ENCODE measurements at places on chromosomes 2 and 18. TPM values are rescaled to one million over a fixed set of nuclear protein-coding genes. Genes with fewer than 3 reads are reported as not detected.

TLX2 gene
- polyA plus RNA-seq: not detected

- H3K4me3 ChIP-seq: no peak overlapping the region
- H3K4me1 ChIP-seq: no peaks in the 10 kb centered on the region
- H3K27me3 ChIP-seq: no peaks in the 10 kb centered on the region
- H3K36me3 ChIP-seq: no peaks in the 10 kb centered on the region
- DNase-seq: no peak
- H3K27ac ChIP-seq: no peak overlapping the region
These were observed 273.3 kb downstream of the NDUFA10 start for GRCh38 chr2:239751679-239752355.

- no peak for DNase-seq
- H3K27me3 ChIP-seq: no peaks in the 10 kb centered on the region
- peaks cover 6% of the 10 kb centered on the region for H3K4me1 ChIP-seq
- H3K36me3 ChIP-seq: no peaks in the 10 kb centered on the region
- H3K4me3 ChIP-seq: no peak overlapping the region
These were observed 58.9 kb downstream of the TMEM131 start for GRCh38 chr2:97936881-97937280.

- H3K27me3 ChIP-seq: peaks cover 2% of the 10 kb centered on the region
- H3K4me1 ChIP-seq: peaks cover 5% of the 10 kb centered on the region
- H3K4me3 ChIP-seq: peak within 1 kb of the TSS; percentile 94
These were observed at the start of gene FNDC4 for GRCh38 chr2:27494944-27495554. Gene FNDC4, minus strand, starts transcription at chr2:27495200. Its CDS starts 521 bp downstream, at chr2:27494679.

DNA sequence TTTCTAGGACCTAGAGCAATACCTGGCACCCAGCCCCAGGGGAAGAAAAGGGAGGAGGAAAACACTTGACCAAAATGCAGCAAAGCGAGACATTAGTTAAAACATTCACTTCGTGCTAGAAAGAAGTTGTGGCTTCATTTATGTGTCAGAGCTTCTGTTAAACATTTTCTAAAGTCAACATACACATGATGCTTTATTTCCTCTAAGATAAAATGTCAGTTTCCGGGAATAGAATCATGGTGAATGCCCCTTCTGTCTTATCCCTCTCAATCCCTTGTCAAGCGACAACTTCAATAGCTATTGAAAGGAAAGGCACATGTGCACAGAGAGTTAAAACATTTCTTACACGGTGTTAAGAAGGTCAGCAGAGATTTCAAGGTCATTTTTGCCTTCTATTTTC lies 404.6 kb upstream of the CWC22 start:
- DNase-seq: no peak
- H3K4me3 ChIP-seq: no peak overlapping the region
- no peaks in the 10 kb centered on the region for H3K27me3 ChIP-seq

- H3K27ac ChIP-seq: no peak overlapping the region
- DNase-seq: peak; percentile 19
- no peaks in the 10 kb centered on the region for H3K4me1 ChIP-seq
These were observed 21.7 kb upstream of the LRRTM1 start for GRCh38 chr2:80326214-80326613.
